ENCODE measurements at places on chromosomes 6 and 20.

GRCh38 chr6:126880964-126881363 lies 237.5 kb upstream of the RSPO3 start:
- no peak for DNase-seq

- DNase-seq, result no peak
Measured at GRCh38 chr20:45892049-45892825, 1.1 kb downstream of the CTSA start.

- no peak for DNase-seq
Measured at GRCh38 chr6:139149383-139149782, 14.5 kb downstream of the HECA start.

GRCh38 chr20:60252866-60253265 lies 294.6 kb downstream of the CDH26 start:
- no peak for DNase-seq

DNA sequence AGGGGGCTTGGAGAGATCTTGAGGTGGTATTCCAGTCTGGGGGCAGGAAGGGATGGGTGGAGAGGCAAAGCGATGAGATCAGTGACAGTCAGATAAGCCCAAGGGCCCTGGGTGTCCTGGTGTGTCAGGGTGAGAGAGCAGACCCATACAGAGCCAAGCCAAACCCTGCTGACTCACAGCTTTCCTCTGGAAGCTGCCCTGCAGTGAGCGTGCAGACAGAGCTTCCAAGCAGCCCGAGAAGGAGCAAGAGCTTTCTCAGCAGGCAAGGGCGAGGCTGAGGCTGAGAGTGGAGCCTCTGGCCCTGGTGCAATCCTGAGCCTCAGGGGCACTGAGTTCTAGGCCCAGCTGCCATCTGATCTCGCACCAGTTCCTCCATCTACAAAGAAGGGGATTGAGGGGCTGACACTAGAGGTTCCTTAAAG lies 91.1 kb upstream of the HIVEP1 start:
- DNase-seq, result no peak

- no peak for DNase-seq
Measured at GRCh38 chr6:63732336-63732735, 96.7 kb downstream of the PHF3 start.

- DNase-seq, result no peak
Measured at GRCh38 chr6:88145298-88145963, 20.7 kb downstream of the CNR1 start.

DNA sequence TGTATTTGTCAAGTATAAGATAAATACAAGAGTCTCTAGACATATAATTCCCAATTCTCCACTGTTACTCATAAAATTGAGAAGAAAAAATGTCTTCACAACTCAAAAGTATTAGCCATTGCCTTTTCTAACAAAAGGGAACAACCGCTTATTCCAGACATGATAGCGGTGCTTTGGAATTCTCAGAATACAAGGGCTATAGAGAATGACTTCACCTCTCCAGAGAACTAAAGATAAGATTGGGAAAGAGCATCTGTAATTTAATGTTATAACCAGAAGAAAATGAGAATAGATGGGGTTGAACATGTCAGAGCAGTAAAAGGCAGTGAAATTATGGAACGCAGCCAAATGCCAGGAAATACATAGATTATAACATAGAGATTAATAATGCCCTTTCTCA lies 730.8 kb downstream of the C6orf118 start:
- DNase-seq, result no peak

DNA sequence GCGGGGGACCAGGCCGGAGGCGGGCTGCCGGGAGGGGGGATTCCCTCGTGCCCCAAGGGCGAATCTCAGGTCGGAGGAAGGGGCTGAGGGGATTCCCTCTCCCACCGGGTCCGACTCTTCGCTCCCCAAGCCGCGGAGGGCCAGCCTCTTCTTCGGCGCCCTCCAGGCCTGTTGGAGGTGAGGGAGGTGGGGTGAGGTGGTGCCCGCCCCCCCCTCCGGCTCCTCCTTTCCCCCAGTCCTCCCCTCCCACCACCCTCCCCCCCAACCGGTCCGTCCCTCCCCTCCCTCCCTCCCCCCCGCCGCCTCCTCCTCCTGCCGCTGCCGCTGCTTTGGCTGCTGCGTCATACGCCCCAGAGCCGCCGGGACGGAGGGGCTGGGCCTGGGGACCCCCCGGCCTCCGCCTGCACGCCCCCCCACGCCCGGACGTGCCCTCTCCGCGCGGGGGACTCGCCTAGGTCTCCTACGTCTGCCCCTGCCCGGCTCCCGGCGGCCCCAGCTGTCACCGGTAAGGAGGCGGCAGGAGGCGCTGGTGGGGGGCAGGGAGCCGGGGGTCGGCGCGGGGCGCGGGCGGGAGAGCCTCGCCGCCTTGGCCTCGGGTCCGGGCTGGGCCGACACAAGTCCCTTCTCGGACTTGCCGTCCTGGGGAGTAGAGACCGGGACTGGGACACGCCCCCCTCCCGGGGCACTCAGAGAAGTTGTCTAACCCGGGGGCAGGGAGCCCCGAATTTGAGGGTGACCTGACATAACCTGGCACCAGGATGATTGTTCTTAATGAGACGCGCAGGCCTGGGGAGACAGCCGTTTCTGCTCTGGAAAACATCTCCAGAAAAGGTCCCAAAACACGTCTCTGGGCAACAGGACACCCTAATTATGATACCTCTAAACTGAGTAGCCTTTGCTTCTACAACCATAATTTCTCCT lies at the start of gene PHF1:
Gene PHF1 (plus strand): TSS at position 304 of the 921 bp plus-strand sequence. CDS start 1,250 bp downstream, outside the sequence.
- peak; percentile 64 for DNase-seq

- no peak for DNase-seq
Measured at GRCh38 chr6:75169689-75170586, 35.9 kb downstream of the COL12A1 start.

DNA sequence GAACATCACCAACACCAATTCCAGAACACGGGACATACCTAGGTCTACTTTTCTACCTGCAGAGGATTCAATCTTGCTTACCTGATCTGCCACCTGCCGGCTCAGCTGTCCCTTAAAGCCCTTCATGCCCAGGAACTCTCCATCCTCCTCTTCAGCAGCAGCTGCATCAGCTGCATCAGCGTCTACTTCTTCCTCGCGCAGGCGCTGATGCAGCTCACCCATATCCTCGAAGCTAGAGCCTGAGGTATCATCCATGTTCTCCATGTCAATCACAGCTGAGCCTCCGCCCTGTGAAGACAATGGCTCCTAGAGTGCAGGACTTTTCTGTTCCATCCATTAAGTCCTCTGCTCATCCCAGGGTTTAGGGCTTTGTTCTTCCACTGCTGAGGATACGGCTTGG lies 918 bp downstream of the YIPF3 start:
- DNase-seq, result no peak

GRCh38 chr20:36202891-36203338 lies 33.4 kb upstream of the AAR2 start:
- peak; percentile 89 for DNase-seq

- no peak for DNase-seq
Measured at GRCh38 chr6:87971605-87972262, 75.9 kb upstream of the SPACA1 start.

- DNase-seq, result no peak
Measured at GRCh38 chr20:14817101-14817500, 479.7 kb upstream of the FLRT3 start.

DNA sequence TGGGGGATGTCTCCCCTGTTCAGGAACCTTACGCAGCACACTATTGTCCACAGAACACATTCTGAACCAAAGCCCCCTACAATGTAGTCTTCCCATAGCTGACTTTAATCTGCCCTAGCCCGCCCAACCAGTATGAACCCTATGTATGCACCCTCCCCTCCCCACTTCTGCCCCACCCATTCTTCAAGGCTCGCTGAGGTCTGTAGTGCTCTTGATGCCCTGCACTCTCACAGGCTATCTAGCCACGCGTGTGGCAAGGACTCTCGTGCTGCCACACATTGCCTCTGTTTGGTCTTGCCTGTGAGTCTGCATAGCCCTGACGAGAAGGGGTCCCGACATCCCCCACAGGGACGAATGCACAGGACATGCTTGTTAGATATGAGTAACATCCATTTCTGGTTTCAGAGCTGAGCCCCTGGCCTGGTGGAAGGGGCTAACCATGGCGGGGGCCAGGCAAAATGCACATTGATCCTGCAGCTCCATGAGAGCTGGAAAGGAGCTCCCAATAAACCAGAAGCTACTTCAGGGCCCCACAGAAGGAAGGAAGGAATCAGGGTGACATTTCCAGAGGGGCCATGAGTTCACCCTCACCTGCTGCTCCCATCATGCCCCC lies 22.6 kb downstream of the MOCS1 start:
- DNase-seq, result no peak

DNA sequence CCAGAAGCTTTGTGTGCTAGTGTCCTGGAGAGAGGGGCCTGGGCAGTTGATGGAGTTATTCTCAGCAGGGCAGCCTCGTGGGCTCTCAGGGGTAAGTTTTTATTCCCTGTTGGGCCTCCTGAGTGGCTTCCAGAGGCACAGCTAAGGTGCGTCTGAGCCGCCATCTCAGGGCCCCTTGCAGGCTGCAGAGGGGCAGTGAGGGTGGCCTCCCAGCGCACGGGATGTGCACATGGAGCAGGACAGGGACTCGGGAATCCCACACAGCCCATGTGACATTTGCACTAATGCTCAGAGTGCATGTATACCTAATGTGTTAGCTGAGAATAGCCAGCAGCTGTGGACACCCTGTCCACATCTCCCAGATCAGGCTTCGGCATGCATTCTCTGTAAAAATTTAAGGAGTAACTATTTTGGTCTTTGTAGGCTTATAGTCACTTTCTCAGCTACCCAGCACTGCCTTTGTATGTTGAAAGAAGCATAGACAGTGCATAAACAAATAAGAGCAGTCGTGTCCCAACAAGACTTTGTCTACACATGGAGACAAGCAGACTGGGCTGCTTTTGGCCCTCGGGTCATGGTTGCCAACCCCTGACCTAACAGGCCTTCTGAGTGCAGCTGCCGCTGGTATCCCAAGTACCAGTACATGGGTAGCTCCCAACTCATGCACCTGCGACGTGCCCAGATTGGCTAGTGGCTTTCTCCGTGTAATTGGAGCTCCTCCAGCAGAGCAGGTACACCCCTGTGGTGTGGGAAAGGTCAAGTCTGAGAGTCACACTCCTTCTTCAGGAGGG lies 18.6 kb upstream of the CST9L start:
- no peak for DNase-seq

- no peak for DNase-seq
Measured at GRCh38 chr20:62493886-62494285, 18.1 kb upstream of the GATA5 start.

GRCh38 chr6:132733814-132734213 lies 20.0 kb upstream of the VNN1 start:
- DNase-seq, result no peak
